ENCODE measurements at places on chromosomes 5 and 9.

- DNase-seq, result no peak
Measured at GRCh38 chr9:34558919-34559623, 30.5 kb downstream of the CNTFR start.

GRCh38 chr5:145246961-145247744, 588.0 kb downstream of the PRELID2 start:
- no peak for DNase-seq

GRCh38 chr9:127090341-127090985, 32.0 kb downstream of the ANGPTL2 start:
- no peak for DNase-seq

DNA sequence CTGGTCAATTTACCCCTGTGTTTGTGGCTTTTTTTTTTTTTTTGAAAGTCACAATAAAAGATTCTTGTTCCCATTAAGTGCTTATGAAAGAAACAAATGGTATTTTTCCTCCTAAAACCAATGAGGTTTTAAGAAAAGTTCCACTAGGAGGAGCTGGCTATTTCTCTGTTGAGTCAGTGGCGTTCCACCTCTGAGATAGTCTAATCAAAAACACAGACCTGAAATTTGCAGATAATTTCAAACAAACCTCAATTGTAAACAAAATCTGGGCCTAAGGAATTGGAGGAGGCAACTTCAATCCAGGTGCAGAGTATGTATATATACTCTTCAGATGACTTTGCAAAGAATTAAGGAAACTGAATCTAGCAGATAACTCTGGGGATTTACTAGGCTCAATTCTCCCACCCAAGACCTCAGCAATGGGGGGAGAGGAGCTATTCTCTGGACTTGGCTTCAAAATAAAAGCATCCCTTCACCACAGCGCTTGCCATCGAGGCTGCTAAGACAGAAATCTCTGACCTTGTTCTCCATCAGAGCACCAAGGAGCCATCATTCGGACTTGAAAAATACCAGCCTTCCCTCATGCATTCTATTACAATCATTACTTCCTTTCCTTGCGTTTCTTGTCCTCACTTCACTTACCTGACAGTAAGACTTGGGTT, 52.4 kb downstream of the FANCC start:
- no peak for DNase-seq

DNA sequence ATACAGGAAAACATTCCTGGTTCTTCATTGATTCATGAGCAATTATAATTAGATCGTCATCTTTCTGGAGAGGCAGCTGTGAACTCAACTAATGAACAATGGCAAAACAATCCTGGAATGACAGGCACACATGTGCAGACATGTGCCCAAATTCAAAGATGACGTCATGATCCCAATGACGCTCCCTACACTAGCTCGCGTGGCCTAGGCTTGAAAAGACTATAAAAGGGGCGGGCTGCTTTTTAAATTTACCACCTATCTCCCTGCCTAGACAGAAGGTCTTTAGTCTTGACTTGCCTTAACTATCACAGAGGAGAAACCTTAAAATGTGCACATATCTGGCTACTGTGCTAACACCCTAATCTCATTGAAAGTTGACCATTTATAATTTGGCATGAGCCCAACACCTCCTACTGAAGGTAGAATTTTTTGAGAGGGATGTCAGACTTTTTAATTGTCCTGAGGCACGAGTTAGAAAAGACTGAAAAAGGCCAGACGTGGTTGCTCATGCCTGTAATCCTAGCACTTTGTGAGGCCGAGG, 88.2 kb downstream of the PRRT1B start:
- no peak for DNase-seq

All from HAP-1 (cell line).